ENCODE measurements at places on chromosomes 13 and 19.

DNA sequence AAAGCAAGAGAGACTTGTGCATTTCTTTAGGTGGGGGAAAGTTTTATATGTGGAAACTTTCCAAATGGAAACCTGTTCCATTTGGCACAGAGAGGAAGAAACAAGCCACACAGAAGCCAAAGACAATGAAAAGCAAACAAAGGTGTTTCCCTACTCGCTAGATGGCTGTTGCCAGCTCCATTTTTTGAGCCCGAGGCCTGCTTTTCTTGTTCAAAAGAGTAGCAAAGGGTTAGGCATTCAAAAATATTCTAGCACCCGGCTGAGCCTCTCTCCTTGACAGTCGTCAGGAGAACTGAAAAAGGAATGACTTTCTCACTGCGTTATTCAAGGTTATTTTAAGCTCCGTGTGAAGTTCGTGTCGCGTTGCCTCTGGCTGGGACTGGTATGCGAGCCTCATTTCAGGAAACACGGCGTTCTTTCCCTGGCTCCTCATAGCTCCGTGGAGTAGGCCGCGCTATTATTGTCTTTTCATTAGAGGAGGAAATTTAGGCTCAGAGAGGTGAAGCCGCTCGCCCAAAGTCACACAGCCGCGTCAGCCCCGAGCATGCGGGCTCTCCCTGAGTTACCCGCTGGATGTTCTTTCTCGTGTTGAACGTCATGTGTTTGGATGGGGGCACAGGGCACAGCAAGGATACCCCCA is 7.6 kb downstream of the TRPM4 start:
- no peak for DNase-seq

DNA sequence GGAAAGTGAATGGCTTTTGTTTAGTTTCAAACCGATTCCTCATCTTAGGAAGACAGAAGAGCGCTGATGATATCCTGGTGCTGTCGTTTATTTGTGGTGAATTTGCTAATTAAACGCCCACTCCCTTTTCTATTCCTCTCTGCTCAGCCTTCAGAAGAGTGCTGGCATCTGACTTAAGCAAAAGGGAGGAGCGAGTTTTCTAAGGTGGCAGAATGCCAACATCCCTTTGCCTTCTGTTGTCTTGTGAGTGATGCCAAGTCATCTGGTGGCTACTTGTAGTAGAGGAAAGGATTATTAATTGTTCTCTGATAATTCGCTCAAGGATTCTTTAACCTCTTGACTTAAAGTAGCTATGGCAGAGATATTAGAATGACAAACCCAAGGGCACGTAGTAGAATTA is 68.1 kb downstream of the ERCC5 start:
- DNase-seq, result no peak

- no peak for DNase-seq
Observed at GRCh38 chr19:3898426-3898825, 17.9 kb downstream of the ATCAY start.

- no peak for DNase-seq
Observed at GRCh38 chr13:76976490-76976889, 15.4 kb upstream of the CLN5 start.

DNA sequence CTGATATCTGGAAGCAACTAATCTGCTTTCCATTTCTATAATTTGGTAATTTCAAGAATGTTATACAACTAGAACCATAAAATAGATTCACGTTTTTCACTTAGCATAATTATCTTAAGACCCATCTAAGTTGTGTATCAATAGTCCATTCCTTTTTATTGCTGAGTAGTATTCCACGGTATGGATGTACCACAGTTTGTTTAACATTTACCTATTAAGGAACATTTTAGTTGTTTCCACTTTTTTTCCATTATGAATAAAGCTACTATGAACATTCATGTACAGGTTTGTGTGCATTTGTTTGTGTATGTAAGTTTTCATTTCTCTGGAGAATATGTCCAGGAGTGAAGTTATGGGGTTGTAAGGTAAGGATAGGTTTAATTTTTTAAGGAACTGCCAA is 18.3 kb upstream of the ZNF112 start:
- DNase-seq, result no peak

DNA sequence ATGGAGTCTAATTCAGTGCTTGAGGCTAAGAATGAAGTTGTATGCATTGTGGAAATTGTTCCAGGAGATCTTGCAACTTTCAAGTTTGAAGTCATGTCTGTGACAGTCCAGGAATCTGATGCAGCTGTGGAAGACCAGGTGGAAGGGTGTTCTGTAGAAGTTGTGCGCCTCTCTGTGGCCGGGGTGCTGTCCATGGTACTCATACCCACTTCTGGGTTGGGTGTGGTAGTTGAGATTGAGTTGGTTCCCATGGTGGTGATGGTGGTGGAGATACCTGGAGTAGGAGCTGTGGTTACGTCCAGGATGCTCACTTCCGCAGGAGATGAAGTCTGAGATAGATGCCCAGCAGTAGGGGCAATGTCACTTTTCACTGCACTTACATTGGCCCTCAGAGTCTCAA is 44.3 kb downstream of the MUC16 start:
- no peak for DNase-seq

DNA sequence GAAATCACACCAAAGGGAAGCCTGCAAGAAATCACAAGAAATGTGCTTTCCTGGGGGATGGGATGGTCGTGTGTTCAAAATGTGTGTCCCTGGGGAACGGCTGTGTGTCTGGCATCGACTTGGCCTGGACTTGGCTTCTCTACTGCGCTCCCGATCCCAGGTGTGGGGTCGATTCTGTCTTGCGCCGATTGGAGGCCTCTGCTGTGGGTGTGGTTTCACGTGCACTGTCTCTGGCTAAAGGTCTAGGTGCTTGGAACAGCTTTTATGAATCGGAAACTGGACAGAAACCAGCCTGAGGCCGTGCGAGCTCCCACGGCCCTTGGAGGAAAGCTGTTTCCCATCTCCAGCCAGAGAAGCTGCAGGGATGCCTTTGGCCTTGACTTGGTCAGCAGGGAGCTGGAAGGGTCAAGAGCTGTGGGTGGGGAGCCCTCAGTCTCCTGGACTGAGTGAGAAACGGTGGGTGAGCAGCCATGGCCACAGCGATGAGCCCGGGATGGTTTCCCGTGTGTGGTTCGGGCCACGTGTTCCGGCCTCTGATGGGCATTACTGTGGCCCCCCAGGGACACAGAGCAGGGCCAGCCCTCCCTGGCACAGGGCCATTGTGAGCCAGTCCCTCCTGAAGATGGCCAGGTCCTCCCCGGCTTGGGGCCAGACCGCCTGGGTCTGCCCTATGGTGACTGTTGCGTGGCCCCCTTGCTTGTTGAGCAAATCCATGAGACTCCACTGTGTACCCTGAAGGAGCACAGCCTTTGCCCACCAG is 29.7 kb downstream of the MCF2L start:
- DNase-seq, result no peak

- DNase-seq, result no peak
Observed at GRCh38 chr13:49302817-49303216, 55.1 kb downstream of the CDADC1 start.

DNA sequence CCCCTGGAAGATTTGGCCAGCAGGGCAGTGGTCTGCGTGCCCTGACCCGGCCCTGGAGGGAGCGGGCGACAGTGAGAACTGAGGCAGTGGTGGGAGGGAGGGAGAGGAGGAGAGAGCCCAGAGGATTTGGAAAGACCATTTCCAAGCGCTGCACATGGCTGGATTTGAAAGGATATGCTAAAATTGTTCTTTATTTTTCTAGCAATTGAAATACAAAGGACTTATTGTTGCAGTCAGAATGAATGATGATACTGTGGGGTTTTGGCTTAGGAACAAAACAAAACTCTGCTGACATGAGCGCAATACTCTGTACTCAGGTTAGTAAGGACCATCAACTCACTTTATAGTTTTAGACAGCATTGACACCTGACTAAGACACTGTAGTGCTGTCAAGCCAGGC is 69.5 kb downstream of the TNFRSF19 start:
- DNase-seq, result no peak

DNA sequence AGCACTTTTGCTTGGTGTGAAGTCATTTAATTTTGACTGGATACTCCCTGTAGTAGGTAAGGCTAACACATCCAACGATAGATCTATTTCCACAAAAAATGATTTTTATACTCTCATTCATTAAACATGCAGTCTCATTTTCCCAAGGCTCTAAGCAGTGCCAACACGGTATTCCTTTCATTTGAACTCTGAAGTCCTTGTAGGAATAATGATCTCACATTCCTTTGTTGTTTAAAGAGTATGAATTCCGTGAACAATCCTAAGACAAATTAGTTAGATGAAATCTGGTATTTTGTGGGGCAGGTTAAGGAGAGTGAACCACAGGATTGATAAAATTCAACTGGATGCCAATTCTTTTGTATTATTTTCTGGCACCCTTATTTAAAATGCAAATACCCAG is 66.6 kb downstream of the LACC1 start:
- no peak for DNase-seq

GRCh38 chr19:14843578-14843977 is 5.1 kb downstream of the OR7A10 start:
- no peak for DNase-seq

- DNase-seq, result no peak
Observed at GRCh38 chr19:46390121-46390858, 23.1 kb downstream of the CCDC8 start.

GRCh38 chr19:14703833-14704232 is 14.0 kb downstream of the ZNF333 start:
- no peak for DNase-seq

DNA sequence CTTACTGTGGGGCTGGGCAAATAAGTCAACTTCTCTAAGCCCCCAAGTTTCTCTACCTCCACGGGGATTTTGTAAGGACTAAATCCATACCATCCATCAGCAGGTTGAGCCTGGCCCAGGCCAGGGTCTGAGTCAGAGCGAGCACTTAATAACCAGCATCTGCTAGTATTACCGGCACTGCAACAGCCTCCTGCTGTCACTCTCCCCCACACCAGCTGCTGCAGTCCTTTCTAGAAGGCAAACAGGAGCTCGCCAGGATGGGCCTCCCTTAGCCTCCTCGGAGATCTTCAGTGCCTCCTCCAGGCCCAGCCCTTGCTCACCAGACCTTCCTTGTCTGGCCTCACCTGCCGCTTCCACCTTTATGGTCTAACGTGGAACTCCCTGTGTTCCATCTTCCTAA is 3.2 kb downstream of the NAPA start:
- DNase-seq, result no peak

DNA sequence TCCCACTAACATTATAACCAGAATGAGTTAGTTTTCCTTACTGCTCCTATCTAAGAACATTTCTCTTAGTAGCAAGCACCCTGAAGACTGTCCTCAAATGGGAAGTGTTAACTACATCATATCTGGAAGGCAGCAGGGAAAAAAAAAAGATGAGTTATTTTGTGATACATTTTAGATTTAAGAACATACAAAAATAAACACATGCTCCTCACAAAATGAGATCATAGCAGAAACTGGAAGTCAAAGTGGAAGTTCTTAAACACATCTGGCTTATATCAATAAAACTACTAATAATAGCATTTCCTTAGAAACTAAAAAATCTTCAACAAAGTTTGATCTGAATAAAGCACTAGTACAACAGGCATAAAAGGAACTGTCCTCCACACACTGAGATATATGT is 70.4 kb downstream of the SLITRK6 start:
- no peak for DNase-seq

- DNase-seq, result no peak
Observed at GRCh38 chr19:597406-598315, 8.0 kb downstream of the HCN2 start.

DNA sequence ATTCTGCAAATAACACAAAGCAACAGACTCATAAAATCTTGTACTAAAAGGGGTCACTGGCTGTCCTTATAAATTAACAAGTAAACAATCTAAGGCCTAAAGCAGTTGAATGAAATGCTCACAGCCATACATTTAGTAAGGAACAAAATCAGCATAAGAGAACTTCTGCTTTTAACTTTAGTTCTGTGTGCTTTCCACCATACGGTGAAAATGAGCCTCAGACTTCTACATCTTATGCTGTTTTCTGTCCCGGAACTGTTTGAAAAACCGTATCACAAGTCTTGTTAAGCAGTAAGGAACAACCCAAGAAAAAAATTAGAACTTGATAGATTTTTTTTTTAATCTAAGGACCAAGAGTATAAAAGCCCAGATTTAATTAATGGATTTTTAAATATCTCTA is 549.1 kb upstream of the MIR17HG start:
- DNase-seq, result no peak

GRCh38 chr19:29364224-29364726 is 151.3 kb upstream of the UQCRFS1 start:
- DNase-seq, result no peak

DNA sequence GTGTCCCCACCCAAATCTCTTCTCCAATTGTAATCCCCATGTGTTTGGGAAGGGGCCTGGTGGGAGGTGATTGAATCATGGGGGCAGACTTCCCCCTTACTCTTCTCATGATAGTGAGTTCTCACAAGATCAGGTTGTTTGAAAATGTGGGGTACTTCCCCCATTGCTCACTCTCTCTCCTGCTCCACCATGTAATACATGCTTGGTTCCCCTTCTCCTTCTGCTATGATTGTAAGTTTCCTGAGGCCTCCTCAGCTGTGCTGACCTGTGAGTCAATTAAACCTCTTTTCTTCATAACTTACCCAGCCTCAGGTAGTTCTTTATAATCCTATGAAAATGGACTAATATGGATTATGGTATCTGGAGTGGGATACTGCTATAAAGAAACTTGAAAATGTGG is 24.1 kb downstream of the ING1 start:
- DNase-seq, result no peak

GRCh38 chr13:23579896-23580683 is 9.9 kb downstream of the TNFRSF19 start:
- no peak for DNase-seq

DNA sequence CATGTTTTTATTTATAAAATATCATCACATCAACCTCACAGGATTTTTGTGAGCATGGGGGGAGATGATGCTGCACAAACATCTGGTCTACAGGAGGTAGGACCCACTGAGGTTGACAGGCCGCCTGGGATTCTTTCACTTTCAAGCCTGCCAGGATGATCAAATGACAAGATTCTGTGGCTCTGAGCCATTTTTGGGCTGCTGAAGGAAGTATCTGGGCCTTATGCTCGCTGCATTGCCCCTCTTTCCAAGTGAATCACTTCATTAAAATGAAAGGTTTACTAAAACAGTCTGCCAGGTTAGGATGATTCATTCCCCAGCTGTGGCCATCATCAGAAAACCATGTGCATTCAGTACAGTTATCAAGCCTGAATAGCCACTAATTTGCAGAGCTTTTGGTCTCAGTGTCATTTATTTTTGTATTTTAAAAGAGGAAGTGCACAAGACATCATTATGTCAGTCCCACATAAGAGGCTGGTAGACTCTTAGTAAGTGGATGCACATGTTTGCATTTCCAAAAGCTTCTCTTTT is 34.4 kb downstream of the STARD13 start:
- no peak for DNase-seq

- DNase-seq, result no peak
Observed at GRCh38 chr13:50613356-50613831, 230.1 kb downstream of the DLEU7 start.
